ENCODE measurements at places on chromosomes 1 and 21. TPM values are rescaled to one million over a fixed set of nuclear protein-coding genes. Genes with fewer than 3 reads are reported as not detected.

The B3GALNT2 gene
- 43.0 TPM for total RNA-seq

DNA sequence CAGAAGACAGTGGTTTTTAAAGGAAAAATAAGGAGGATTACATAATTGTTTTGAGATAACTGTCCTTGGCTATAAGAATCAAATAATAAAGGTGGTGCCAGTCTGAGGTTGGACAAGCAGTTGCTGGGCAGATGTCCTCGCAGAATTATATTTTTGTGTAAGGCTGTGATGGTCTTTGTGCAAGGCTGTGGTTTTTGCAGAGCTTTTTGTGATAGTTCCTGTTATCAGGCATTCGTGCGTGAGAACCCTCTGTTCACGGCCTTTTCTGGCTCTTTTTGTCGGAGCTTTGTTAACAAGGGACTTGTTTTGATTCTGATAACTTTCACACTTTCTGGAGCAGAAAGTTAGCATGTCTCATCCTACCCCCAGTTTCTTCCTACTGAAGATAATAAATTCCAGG, 33.4 kb downstream of the SH3BP5L start:
- no peak for DNase-seq
- no peaks in the 10 kb centered on the region for H3K36me3 ChIP-seq
- H3K4me3 ChIP-seq, result no peak overlapping the region
- H3K4me1 ChIP-seq, result no peaks in the 10 kb centered on the region

- H3K27ac ChIP-seq, result no peak overlapping the region
- no peaks in the 10 kb centered on the region for H3K4me1 ChIP-seq
- H3K27me3 ChIP-seq, result no peaks in the 10 kb centered on the region
- no peak for DNase-seq
- no peak overlapping the region for H3K4me3 ChIP-seq
Measured at GRCh38 chr1:72101840-72102632, 180.3 kb downstream of the NEGR1 start.

- H3K4me1 ChIP-seq, result peaks cover 10% of the 10 kb centered on the region
- DNase-seq, result no peak
- no peak overlapping the region for H3K4me3 ChIP-seq
- no peaks in the 10 kb centered on the region for H3K36me3 ChIP-seq
- H3K27ac ChIP-seq, result no peak overlapping the region
Measured at GRCh38 chr1:3242408-3243260, 173.6 kb downstream of the PRDM16 start.

The FAAH gene
- 13.9 TPM for total RNA-seq

DNA sequence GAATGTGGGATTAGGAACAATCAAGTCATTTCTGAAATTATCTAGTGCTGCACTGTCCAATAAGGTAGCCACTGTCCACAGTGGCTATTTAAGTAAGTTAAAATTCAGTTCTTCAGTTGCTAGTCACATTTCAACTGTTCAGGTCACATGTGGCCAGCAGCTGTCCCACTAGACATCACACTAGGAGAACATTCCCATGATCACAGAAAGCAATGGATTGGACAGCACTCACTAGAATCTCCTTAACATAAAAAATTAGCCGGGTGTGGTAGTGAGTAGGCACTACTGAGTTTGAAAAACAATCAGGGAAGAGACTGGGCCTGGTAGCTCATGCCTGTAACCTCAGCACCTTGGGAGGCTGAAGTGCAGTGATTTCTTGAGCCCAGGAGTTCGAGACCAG, 33.6 kb downstream of the NUP133 start:
- no peak overlapping the region for H3K27ac ChIP-seq
- H3K4me1 ChIP-seq, result no peaks in the 10 kb centered on the region
- H3K4me3 ChIP-seq, result no peak overlapping the region
- DNase-seq, result no peak
- H3K27me3 ChIP-seq, result no peaks in the 10 kb centered on the region

The OR2T11 gene
- not detected for total RNA-seq

DNA sequence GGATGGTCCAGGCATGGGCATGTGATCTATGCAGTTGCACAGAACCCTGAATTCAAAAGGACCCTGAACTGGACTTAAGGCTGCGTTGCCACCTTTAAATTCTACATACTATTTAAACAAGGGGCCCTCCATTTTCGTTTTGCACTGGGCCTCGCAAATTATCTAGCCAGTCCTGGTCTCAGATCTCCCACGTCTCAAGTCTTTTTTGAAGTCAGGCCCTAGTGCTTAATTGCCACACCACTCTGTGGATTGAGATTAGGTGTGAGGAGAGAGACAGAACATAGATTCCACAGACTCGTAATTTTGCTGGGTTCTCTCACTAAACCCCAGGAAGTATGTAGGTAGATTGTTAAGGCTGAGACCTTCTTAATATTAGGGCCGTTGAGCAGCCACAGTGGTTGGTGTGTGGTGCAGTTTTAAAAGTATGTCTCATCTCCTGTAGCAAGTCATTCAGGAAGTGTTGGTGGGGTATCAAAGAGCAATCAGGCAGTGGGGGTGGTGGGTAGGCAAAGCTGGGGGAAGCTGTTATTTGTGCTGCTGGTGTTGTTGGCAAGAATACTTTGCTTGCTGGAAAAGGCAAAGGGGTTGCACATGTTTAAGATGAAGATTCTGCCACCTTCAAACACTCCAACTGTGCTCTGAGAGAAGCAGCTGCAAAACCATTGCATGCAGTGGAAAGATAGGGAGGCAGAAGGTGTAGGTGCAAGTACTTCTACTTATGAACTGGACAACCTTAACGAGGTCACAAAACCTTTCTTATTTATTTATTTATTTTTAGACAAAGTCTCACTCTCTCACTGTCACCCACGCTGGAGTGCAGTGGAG, 11.2 kb downstream of the CD84 start:
- no peaks in the 10 kb centered on the region for H3K27me3 ChIP-seq
- no peak overlapping the region for H3K4me3 ChIP-seq
- DNase-seq, result no peak
- H3K4me1 ChIP-seq, result no peaks in the 10 kb centered on the region

GRCh38 chr21:17455028-17455353, 57.9 kb upstream of the CXADR start:
- peak overlapping the region; percentile 34 for H3K4me3 ChIP-seq
- H3K4me1 ChIP-seq, result peaks cover 5% of the 10 kb centered on the region
- no peaks in the 10 kb centered on the region for H3K36me3 ChIP-seq
- no peaks in the 10 kb centered on the region for H3K27me3 ChIP-seq
- H3K27ac ChIP-seq, result no peak overlapping the region

DNA sequence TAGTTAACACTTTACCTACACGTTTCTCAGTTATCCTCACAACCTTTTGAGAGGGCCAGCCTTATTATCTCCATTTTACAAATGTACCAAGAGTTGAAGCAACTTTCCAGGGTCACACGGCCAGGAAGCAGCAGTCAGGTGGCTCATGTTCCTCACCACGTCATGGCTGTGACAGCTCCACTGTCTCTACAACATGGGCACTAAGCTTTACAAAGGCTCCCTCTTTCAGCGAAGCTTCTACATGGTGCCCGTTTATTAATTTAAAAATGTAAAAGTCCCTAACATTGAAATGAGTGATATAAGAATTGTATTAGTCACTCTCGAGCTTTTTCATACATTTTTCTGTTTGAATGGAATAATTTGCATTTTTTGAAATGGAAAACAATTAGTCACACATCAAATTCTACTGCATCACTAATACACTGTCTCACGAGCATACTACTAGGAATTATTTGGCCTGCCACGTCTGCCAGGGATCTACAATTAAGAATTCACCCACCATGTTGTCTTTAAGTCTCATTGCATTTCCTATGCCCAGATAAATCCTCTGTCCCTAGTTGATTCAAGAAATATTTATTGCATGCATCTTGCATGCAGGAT, 28.4 kb upstream of the LIN9 start:
- no peak for DNase-seq
- H3K4me1 ChIP-seq, result no peaks in the 10 kb centered on the region
- H3K36me3 ChIP-seq, result no peaks in the 10 kb centered on the region
- no peaks in the 10 kb centered on the region for H3K27me3 ChIP-seq
- no peak overlapping the region for H3K4me3 ChIP-seq

The OLFM3 gene
- 3.7 TPM for total RNA-seq

GRCh38 chr1:33098371-33098770, 17.4 kb downstream of the AZIN2 start:
- H3K4me3 ChIP-seq, result no peak overlapping the region
- no peak overlapping the region for H3K27ac ChIP-seq
- no peak for DNase-seq
- H3K4me1 ChIP-seq, result no peaks in the 10 kb centered on the region

The CAMSAP2 gene
- 28.2 TPM for total RNA-seq

GRCh38 chr1:218401441-218401997, 56.4 kb downstream of the TGFB2 start:
- DNase-seq, result no peak
- no peak overlapping the region for H3K4me3 ChIP-seq
- peaks cover 7% of the 10 kb centered on the region for H3K4me1 ChIP-seq
- H3K36me3 ChIP-seq, result no peaks in the 10 kb centered on the region
- no peak overlapping the region for H3K27ac ChIP-seq

The SIKE1 gene
- 81.9 TPM for total RNA-seq

The CFAP74 gene
- total RNA-seq, result not detected

DNA sequence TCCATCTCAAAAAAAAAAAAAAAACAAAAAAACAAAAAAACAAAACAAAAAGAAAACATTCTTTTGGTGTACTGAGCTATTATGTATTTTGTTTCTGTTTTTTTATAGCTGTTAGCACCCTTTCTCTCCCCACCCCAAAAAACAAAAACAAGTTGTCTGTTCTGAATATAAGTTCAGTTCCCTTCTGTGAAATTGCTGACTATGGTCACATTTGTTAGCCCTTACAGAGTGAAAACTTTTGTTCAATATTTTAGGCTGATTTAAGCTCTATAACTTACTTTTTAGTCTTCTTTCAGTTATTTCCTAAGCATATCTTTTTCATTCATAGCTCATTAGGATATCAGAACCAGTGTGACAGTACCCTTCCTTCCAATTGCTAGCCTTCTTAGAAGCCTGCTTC, 1056.6 kb upstream of the NCAM2 start:
- H3K4me3 ChIP-seq, result no peak overlapping the region
- no peak overlapping the region for H3K27ac ChIP-seq

DNA sequence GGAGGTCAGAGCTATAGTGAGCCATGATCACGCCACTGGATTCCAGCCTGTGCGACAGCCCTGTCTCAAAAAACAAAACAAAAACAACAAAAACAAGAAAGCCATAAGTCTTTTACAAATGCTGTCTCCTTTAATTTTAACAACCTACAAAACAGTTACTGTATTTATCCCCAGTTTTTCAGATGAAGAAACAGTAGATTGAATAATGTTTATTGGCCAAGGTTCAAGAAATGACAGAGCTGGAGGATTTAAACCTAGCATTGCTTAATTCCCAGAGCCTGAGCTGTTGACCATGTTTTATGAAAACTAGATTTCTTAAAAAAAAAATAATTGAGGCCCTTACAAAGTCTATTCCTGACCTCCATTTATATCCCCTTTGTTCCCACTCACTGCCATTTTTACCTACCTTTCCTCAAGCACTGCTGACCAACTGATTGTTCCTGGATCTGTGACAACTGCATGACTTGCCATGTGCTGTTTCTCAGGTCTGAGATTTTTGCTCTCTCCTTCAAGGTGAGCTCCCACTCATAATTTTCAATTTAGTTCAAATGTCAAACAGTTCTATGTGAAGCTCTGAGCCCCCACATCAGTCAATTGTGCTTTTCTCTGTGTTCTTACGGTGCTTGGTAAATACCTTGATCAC, 140.8 kb downstream of the CHRM3 start:
- H3K36me3 ChIP-seq, result no peaks in the 10 kb centered on the region
- H3K27me3 ChIP-seq, result no peaks in the 10 kb centered on the region
- H3K27ac ChIP-seq, result no peak overlapping the region
- no peaks in the 10 kb centered on the region for H3K4me1 ChIP-seq
- H3K4me3 ChIP-seq, result no peak overlapping the region
- no peak for DNase-seq

DNA sequence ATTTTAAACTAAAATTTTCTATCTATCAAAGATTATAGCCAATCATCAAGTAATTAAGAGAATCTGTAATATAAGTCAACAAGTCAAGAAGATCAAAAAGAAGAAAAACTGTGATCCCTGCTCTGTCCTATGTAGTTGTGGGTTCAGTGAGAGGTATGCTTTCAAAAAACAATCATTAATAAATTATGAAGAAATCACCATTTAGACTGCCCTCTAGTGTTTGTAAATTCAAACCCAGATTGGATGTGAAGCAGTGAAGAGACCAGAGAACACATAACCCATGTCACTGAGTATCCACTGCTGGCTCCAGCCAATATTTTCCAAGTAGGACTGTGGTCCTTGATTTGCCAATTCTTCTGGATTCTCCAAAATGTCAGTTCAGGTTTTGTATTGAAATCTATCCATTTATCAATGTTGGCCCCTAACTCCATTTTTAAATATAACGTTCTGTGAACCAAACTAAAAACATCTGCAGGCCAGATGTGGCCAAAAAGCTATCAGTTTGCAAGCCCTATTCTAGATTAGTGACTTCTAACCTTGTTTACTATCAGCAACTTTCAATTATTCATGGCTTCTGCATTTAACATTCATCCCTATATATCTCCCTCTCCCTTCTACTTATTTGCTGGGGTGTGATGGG, 467.5 kb upstream of the CXADR start:
- no peak overlapping the region for H3K4me3 ChIP-seq
- H3K36me3 ChIP-seq, result no peaks in the 10 kb centered on the region

Data from neural progenitor cell (in vitro differentiated cells).